ENCODE measurements at places on chromosomes 1 and 21.
A peak's percentile ranks its signal among the peaks of the same experiment; 100 is the strongest.

DNA sequence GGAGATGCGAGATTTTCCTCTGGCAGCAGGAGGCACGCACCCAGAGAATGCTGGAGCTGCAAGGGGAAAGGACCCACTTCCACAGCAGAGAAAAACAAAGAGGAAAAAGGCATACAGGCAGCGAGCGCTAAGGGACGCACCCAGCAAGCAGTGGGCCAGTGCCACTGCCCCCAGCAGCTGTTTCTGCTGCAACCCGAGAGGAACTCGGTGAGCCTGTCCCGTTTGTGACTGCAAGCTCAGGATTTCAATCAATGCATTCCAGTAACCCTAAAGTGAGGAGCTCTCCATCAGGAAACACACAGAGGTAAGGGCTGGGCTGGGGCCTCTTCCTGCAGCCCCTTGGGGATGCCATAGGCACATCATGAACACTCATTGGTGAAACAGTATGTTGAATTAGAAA lies 58.7 kb downstream of the ACP6 start:
- DNase-seq: no peak

DNA sequence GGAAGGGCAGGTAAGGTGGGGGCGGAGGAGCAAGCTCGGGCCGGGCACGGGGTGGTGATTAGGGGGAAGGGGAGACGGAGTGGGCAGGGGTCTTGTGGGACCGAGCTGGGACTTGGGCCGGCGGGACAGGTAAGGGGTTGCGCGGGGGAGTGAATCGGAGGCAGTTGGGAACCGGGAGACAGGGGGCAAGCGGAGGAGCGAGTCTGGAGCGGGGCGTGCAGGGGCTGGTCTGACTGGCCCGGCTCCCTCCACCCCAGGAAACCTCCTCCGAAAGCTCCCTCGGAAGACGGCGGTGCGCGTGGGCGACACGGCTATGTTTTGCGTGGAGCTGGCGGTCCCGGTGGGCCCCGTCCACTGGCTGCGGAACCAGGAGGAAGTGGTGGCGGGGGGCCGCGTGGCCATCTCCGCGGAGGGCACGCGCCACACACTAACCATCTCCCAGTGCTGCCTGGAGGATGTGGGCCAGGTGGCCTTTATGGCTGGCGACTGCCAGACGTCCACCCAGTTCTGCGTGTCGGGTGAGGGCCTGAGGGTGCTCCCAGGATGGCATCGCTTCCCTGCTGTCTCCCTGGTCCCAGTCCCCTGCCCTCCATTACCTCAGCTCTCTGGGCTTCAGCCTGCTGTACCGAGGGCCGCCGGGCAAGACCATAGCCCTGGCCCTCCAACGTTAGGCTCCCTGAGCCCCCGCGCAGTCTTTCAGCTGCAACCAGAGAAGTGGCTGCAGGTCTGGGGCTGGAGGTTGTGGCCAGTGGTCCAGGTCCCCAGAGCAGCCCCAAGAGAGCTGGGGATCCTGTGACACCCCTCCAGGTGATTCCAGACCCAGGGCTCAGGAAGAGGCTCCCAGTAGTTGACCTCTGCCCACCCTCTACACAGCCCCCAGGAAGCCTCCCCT lies 6.3 kb downstream of the OBSCN start:
- DNase-seq: no peak

GRCh38 chr1:4965346-4966075 lies 311.1 kb downstream of the AJAP1 start:
- DNase-seq: no peak

DNA sequence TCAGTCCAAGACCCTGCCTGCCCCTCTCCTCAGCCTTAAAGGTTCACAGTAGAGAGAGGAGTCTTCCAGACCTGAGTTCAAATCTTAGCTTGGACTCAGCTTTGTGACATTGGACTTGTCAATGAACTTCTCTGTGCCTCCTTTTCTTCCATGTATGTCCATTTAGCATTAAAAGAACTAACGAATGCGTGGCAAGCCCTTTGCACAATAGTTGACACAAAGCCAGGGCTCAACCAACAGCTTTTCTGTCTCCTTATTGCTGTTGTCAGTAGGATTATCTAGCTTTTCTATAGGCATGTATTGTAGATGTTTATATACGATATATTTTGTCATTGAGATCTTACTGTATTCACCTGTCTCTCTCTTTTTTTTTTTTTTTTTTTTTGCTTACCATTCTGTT lies 450.8 kb downstream of the PTPRU start:
- DNase-seq: no peak

GRCh38 chr1:48532976-48533375 lies 61.0 kb upstream of the SPATA6 start:
- DNase-seq: no peak

DNA sequence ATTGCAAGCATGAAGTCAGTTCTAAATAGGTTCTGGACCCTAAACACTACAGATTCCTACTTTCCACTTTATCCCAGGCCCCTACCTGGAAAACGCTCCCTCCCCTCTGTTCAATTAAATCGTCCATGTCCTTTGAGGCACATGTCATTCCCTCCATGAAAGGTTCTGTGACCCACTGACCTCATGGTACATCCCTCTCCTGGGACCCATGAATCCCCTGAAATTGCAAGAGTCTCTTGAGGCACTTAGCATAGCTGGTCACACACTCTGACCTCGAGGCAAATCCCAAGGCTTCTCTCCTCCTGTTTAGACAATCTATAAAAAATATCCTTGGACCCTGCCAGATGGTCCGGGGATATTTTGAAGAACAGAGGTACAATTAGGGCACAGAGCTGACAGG lies 34.3 kb upstream of the KRTAP19-8 start:
- DNase-seq: no peak

- no peak for DNase-seq
These were observed 12.9 kb downstream of the NEK7 start for GRCh38 chr1:198169672-198170071.

DNA sequence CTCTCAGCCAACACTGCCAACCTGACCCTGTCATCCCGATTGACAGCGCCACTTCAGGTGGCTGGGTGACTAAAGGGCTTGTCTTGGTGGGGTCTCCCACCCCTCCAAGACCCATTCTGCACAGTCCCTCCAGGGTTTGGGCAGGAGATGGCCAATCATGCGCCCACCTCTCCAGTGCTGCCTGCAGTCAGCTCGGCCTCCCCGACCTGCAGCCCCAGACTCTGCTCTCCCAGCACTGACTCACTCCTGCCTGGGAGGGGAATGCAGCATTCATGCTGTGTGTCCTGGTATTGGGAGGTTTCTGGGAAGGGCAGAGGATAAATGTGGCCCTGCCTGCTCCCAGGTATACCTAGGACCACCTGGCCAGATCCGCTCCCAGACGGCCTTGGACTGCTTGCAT lies 9.7 kb downstream of the TMEM81 start:
- DNase-seq: no peak

- DNase-seq: no peak
These were observed 136.3 kb downstream of the ACTL8 start for GRCh38 chr1:17891205-17892110.

DNA sequence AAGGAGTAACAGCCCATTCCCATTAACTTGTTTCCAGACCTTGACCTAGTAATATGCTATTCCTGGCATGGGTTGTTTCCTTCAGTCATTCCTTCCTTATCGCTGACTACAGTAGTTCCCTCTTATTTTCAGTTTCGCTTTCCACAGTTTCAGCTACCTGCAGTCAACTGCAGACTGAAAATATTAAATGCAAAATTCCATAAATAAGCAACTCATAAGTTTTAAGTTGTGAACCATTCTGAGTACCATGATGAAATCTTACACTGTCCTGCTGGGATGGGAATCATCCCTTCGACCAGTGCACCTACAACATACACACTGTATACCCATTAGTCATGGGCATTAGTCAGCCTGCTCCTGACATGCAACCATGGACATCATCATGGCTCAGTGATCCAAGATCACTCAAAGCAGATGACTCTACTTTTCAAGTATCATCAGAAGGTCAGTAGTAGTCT lies 66.7 kb downstream of the CCDC30 start:
- no peak for DNase-seq

DNA sequence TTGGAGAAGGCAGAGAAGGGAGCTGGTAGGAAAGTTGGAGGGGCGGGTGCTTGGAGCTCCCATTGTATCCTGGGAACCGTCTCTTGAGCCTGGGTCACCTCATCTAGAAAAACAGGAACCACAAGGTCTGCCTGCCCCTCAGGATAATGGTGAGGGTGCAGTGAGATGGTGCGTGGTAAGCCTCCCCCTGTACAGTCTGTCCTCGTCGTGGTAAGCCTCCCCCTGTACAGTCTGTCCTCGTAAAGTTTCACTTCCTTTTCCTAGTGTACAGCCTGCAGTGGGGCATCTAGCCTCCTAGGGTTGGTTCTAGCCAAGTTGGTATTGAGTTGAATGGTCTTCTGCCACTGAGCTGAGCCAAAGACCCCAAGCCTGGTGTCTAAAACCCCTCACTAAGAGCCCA lies 66.5 kb upstream of the IGSF21 start:
- no peak for DNase-seq

DNA sequence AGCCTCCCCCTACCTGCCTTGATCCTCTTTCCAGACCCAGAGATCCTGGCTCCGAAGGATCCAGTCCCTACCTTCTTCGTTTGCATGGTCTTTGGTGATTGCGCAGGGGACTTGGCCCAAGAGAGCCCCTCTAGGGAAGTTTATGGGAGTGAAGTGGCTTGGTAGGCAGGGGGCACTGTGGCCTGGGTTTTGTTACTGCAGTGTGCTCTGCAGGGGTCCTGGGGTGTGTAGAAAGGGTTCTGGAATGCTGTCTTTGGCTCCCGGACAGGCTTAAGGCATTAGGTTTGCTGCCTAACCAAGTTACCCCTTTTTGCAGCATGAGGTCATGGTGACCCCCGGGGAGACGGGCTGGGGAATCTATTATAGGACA lies 3.8 kb downstream of the ATP8B2 start:
- no peak for DNase-seq

DNA sequence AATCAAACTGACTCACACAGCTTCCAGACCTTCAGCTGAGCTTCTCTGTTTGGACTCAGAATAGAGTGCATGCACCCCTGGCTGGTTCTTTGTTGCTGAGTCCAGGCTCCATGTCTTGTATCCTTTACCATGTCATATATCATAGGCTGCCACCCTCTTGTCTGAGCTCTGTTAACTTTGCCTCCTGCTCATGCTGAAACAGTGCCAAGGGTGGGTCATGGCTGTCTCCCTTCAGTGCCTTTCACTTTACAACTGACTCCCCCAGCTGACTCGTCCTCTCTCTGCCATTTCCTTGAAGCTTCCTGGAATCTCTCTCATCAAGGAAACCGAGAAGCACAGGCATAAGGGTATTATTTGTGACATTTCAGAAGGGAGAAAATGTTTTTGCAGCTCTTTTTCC lies 885.3 kb downstream of the TTLL7 start:
- DNase-seq: no peak

GRCh38 chr1:53763911-53764310 lies 24.9 kb upstream of the GLIS1 start:
- DNase-seq: no peak

DNA sequence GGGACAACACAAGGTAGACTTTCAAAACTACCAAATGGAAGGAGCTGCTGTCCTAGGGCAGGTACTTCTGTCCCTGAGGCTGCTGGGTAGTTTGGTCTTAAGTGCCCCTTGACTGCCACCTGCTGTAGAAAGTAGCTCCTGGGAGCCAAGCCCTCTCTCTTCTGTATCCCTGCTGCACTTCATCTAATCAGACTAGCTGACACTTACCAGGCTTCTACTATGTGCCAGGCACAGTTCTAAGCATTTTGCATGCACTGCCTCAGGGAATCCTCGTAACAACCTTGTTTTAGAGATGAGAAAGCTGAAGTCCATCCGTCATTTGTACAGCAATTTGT lies 15.9 kb upstream of the SRSF4 start:
- no peak for DNase-seq

DNA sequence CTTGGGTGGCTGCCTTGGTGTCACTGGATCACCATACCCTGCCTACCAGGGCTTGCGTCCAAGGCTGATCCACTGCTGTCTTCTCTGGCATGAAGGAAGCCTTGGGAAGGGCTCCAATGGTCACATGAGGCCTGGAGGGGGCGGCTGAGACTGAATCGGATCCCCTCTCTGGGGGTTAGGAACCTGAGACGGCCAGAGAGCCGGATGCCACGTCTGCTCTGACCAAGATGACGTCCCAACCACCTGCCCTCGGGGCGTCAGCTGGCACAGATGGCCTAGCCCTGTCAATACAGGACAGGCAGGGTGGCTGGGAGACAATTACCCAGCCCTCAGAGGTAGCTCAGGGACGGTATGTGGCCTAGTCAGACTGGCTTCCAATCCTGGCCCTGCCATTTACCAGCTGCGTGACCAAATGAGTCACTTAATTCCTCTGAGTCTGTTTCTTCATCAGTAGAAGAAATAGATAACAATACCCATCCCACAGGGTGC lies 5.4 kb downstream of the TRIM62 start:
- DNase-seq: no peak

DNA sequence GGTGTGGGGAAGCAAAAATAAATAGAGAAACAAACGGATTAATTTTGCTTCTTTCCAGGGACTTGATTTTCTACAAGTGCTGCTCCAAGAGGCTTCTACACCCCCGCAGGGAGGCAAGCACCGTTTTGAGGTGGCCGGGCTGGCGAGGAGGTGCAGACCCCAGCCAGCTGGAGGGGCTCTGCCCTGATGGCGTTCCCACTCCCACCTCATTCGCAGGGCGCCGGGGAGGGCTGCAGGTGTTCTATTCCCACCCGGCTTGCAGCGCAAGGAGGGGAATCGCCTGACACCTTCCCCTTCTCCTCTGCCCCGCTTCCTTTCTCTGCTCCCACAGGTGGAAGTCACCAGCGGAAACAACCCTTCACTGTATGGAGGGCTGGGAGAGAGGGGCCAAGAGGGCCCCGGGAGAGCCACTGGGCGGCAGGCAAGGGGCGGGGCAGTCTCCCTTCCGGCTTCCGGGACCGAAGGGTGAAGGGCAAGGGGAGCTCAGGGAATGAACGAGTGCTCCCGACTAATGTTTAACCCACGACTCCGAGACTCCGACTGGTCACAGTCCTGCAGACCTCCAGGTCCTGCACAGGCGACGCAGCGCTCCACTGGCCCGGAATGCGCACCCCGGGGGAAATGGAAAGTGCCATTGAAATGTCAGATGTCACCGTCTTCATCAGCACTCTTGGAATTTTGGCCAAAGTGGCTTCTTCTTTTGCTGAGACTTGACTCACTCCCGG lies 29.1 kb downstream of the TEX35 start:
- peak; percentile 49 for DNase-seq

DNA sequence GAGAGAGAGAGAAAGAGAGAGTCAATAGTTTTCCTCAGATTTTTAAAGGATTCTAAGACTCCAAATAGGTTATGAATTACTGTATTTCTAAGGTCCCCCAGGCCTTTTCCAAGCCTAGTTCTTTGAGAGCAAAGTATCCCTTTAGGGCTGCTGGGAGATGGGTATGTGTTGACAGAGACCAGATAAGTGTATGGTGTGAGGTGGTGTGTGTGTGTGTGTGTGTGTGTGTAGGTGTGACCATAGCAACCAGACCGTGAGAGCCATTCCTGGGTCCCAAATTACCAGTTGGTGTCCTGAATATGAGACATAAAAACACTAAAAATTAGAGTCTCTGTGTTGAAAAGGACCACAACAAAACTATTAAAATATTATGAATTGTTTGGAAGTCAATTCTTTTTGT lies 41.7 kb upstream of the DNAJC6 start:
- no peak for DNase-seq

Data from NCI-H774 (cell line).